Spinal cord (tissue), 10 donors: ENCODE measurements at places on chromosomes 6 and 20.

GRCh38 chr6:165571068-165571682, 91.9 kb downstream of the PDE10A start:
- DNase-seq = no peak

DNA sequence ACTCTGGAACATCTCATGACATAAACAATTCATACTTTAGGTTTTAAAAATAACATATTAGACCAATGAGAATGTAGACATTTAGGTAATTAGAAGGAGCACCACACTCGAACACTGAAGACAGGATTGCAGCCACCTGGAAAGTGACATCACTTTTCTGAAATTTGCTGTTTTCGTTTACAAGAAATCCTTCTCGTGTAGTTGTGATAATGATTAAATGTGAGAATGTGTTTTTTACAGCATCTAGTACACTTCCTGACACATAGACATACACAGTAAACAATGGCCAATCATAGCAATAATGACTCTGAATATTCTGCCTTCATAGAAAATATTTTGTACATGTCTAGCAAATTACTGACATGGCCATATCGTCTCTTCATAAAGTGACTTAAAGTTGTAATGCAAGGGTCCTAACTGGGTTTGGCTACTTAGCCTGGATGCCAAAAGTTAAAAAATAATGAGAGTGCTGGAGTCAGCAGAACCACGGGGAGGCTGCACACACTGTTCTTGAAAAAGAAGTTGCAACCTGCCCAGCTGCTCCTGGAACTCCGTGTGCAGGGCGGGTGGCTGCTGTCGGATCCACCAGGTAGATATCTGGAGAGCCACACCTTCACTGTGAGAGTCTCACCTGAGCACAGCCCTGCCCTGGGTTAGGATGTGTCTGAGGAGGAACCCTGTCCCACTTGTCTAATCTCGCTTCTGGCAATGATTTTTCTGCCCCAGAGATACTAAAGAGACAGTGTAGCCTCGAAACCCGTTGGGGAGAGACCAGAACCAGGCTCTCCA, 212.9 kb downstream of the QKI start:
- no peak for DNase-seq

DNA sequence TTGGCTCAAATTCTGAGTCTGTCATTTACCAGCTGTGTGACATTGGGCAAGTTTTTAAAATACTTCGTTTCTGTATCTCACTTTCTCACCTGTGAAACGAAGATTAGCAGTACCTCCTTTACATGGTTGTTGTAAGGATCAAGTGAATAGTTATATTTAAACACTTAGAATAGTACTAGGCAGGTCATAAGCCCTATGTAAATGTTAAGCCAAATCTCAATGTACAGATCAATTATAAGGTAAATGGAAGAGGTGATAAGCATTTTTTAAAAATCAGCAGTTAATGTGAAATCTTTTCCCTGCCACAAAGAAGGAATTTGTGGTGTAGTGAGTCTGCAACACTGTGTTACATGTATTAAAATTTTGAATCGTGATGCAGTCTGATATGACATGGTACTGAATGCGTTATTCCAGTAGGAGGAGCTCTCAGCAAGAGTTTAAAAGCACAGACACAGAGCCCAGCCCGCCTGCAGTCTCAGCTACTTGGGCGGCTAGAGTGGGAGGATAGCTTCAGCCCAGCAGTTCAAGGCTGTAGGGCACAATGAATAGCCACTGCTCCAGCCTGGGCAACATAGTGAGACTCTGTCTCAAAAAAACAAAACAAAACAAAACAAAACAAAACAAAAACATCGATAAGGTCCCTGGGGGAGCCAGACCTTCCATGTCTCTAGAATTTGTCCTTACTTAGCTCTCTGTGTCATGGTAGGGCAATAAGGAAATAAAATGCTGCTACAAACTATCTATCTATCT, 46.0 kb downstream of the GTF2H5 start:
- no peak for DNase-seq

DNA sequence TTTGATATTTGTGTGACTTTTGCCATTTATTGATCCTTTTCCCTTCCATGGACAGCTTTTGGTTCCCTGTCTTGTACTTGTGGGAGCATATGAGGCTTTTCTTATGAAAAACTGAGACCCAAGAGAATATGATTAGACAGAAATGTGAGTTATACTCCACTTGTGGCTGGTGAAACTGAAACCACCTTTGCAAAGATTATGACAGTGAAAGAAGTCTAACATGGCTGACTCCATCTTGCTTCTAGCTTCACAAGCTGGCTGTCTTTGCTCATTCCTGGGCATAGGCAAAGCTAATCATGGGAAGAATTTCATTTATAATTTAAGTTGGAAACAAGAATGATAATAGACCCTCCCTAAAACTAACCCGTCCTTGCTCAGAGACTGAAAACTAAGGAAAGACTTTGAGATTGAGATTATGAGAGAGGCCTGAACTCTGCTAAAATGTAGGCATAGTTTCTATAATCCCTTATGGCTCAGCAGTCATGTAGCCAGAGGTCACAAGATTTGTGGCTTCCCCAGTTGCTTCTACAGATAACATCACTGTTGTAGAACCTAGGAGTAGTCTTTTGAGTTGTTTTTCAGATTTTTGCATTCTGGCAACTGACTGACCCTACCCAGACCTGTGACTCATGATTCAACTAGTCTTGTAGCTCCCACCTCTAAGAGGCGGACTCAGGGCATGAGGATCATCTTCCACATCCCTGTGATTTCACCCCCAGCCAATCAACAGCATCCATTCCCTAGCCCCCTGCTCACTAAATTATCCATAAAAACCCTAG, 50.9 kb upstream of the CD2AP start:
- no peak for DNase-seq

- DNase-seq = no peak
Observed at GRCh38 chr6:8819446-8819845, 384.1 kb upstream of the SLC35B3 start.

DNA sequence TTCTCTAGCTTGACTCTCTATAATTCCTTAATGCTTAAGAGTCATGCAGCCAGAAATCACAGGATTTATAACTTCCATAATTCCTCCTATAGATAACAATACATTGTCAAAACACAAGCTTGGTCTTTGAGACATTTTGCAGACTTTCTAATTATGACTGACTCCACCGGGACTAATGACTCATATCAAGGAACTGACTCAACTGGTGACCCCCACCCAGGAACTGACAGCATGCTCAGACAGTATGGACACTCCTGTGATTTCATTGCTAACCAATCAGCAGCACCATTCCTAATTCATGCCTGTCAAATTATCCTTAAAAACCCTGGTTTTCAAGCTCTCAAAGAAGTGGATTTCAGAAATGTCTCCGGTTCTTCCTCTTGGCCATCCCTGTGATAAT, 670.5 kb upstream of the IMPG1 start:
- DNase-seq = no peak
